Large intestine (tissue), 12 donors: ENCODE measurements at places on chromosomes 11 and 22. TPM values are rescaled to one million over a fixed set of nuclear protein-coding genes. Genes with fewer than 3 reads are reported as not detected.
A peak's percentile ranks its signal among the peaks of the same experiment; 100 is the strongest.

- H3K27ac ChIP-seq: peak within 1 kb of the TSS; percentile 96
- peak within 1 kb of the TSS; percentile 74 for H3K4me3 ChIP-seq
- peaks cover 66% of the 10 kb centered on the region for H3K4me1 ChIP-seq
- peaks cover 8% of the 10 kb centered on the region for H3K36me3 ChIP-seq
These were observed at the start of gene APOA1 for GRCh38 chr11:116837231-116838091. APOA1 (minus strand) TSS chr11:116837622; CDS start chr11:116837387, 235 bp downstream.

- no peak overlapping the region for H3K27ac ChIP-seq
- H3K4me1 ChIP-seq: no peaks in the 10 kb centered on the region
- H3K27me3 ChIP-seq: no peaks in the 10 kb centered on the region
- no peak overlapping the region for H3K4me3 ChIP-seq
These were observed 55.7 kb upstream of the DEUP1 start for GRCh38 chr11:93274851-93275250.

DNA sequence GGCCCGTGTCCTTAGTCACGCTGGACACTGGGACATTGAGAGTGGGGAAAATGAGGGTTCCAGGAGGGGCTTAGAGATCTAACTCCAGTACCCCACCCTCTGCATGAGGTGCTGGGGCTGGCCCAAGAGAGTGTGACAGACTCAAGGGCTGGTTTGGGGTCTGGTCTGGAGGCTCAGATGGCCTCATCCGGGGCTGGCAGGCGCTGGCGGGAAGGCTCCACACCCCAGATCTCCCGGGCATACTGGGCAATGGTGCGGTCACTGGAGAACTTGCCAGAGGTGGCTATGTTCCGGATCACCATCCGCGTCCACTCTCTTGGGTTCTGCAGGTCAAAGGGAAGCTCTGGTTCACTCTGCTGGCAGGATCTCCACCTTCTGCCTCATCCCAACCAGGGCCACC, 2.5 kb upstream of the RASGRP2 start:
- H3K4me1 ChIP-seq: peaks cover 35% of the 10 kb centered on the region
- peaks cover 56% of the 10 kb centered on the region for H3K27me3 ChIP-seq

- H3K4me3 ChIP-seq: no peak overlapping the region
- no peaks in the 10 kb centered on the region for H3K4me1 ChIP-seq
- H3K36me3 ChIP-seq: no peaks in the 10 kb centered on the region
- H3K27ac ChIP-seq: no peak overlapping the region
These were observed 58.6 kb upstream of the HMGXB4 start for GRCh38 chr22:35198738-35199137.

OR51G2 gene
- polyA plus RNA-seq: not detected

ART5 gene
- 0.25 TPM for polyA plus RNA-seq

DNA sequence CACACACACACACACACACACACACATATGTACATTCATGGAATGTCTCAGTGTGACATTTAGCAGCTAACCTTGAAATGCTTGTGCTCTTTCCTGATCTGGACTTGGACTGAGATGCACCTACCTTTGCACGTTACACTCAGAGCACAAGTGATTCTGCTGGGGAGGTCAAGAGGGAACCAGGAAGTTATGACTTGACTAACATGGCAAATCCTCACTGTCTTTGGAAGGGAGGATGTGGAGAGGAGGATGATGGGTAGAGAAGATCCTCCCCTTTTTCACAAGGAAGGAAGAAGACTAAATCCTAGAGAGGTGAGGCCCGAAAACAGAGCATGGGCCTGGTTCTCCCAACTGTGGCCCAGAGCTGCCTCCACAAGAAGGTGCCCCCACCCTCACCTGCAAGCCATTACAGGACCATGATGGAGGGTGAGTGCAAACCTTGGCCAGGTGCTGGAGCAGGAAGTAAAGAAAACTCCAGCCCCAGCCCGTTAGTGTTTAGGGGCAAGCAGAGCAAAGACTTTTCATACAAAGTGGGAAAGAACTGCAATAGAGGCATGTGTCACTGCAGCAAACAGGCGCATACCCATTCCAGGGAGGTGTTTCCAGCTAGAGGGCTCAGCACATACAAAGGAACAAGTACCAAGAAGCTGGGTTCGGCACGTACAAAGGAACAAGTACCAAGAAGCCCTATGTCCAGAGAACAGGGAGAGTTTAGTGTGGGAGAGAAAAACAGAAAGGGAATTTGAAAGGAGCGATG, 26.4 kb downstream of the SCN4B start:
- H3K27ac ChIP-seq: no peak overlapping the region
- no peaks in the 10 kb centered on the region for H3K27me3 ChIP-seq
- peaks cover 4% of the 10 kb centered on the region for H3K36me3 ChIP-seq

DNA sequence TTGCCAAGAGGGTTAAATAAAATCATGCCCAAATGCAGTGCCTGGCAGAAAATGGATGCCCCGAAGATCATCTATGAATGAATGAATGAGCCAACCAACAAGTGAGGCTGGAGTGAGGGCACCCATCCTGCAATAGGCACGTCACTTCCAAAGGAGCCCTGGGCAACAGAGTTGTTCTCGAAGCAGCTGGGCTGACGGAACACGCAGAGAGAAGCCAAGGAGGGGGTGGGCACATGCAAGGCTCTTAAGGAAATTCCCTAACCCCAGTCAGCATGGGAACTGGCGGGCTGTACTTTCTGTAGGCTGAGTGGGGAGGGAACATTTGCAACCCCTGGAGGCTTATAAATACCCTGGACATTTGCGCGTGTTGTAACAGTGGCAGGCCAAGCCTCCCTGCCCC, 11.6 kb upstream of the CHADL start:
- H3K36me3 ChIP-seq: peaks cover 89% of the 10 kb centered on the region
- DNase-seq: no peak
- no peaks in the 10 kb centered on the region for H3K4me1 ChIP-seq
- H3K27ac ChIP-seq: no peak overlapping the region
- H3K4me3 ChIP-seq: no peak overlapping the region
- no peaks in the 10 kb centered on the region for H3K27me3 ChIP-seq

OR5A2 gene
- not detected for polyA plus RNA-seq

GRCh38 chr11:85787809-85788760, 22.9 kb downstream of the SYTL2 start:
- H3K27me3 ChIP-seq: no peaks in the 10 kb centered on the region
- H3K27ac ChIP-seq: peak overlapping the region; percentile 85
- H3K36me3 ChIP-seq: no peaks in the 10 kb centered on the region
- DNase-seq: peak; percentile 91

DNA sequence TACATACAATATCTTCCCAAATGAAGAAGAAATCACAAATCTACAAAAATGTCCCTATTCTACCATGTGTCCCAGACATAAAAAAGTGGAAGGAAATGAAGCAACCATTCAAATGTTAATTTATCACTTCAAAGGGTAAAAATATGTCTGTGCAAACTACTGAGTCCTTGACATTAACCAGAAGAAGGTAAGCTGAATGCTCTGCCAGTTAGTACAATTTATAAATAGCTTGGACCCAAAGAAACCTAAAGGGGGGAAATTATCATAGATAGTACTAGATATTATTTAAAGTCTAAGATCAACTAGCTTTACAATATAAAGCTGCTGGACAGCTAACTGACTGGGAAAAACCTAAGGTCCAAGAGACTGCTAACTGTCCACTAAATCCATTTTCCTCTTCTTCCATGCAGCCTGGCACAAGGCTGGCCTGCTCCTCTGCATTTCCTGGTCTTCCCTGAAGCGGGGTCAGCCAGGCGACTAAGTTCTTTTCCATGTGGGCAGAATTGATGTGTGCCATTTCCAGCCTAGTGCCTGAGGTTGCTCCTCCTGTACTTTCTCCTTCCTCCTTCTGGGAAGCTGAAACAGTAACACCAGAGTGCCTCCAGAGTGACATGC, 190.9 kb downstream of the CADM1 start:
- H3K27ac ChIP-seq: no peak overlapping the region
- no peak overlapping the region for H3K4me3 ChIP-seq
- H3K27me3 ChIP-seq: no peaks in the 10 kb centered on the region
- H3K4me1 ChIP-seq: peaks cover 4% of the 10 kb centered on the region

GRCh38 chr11:19577976-19578619, 134.5 kb upstream of the NAV2 start:
- peak overlapping the region; percentile 79 for H3K27ac ChIP-seq
- no peaks in the 10 kb centered on the region for H3K27me3 ChIP-seq
- H3K4me3 ChIP-seq: no peak overlapping the region
- no peaks in the 10 kb centered on the region for H3K36me3 ChIP-seq
- peaks cover 4% of the 10 kb centered on the region for H3K4me1 ChIP-seq

DNA sequence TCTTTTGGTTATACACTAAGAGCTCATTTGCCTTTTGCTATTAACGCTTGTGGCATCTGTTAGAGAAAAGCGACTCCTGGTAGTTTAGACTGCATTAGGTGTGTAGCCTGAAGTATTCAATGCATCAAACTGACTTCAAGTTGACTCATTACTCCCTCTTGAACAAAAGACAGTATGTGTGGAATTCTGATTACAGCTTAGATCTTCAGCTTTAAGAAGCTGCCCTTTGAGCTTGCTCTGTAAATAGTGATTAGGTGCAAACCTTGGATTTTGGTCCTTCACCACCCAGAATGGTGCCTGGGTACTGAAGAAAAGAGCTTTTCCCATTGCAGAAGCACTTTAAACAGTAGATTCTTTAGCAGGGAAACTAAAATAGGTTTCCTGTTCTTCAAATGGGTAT, 62.1 kb downstream of the FAT3 start:
- no peaks in the 10 kb centered on the region for H3K27me3 ChIP-seq
- H3K4me1 ChIP-seq: peaks cover 5% of the 10 kb centered on the region
- no peaks in the 10 kb centered on the region for H3K36me3 ChIP-seq
- no peak overlapping the region for H3K27ac ChIP-seq

DNA sequence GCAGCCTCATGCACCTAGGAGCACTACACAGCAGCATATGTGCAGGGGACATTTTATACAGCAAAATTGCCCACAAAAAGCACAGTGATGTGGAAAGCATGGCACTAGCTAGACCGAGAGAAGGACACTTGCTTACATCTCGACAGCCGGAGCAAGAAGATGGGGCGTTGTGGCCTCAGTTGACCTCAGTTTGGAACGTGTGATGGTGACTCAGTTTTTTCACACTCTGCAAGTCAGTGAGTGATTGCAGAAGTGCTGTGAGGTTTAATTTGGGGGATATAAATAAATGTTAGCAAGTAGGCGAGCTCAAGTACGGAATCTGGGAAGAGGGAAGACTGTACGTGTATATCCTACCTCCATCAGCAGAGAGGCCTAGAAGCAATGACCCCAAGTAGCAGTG, 23.3 kb downstream of the LRP5 start:
- peaks cover 42% of the 10 kb centered on the region for H3K4me1 ChIP-seq
- H3K27ac ChIP-seq: no peak overlapping the region
- DNase-seq: no peak
- peaks cover 6% of the 10 kb centered on the region for H3K36me3 ChIP-seq
- H3K27me3 ChIP-seq: no peaks in the 10 kb centered on the region
- H3K4me3 ChIP-seq: no peak overlapping the region

- H3K4me3 ChIP-seq: no peak overlapping the region
- H3K36me3 ChIP-seq: peaks cover 7% of the 10 kb centered on the region
- no peak overlapping the region for H3K27ac ChIP-seq
- no peaks in the 10 kb centered on the region for H3K27me3 ChIP-seq
- H3K4me1 ChIP-seq: peaks cover 39% of the 10 kb centered on the region
These were observed 16.1 kb upstream of the ARHGEF17 start for GRCh38 chr11:73291781-73292524.

DNA sequence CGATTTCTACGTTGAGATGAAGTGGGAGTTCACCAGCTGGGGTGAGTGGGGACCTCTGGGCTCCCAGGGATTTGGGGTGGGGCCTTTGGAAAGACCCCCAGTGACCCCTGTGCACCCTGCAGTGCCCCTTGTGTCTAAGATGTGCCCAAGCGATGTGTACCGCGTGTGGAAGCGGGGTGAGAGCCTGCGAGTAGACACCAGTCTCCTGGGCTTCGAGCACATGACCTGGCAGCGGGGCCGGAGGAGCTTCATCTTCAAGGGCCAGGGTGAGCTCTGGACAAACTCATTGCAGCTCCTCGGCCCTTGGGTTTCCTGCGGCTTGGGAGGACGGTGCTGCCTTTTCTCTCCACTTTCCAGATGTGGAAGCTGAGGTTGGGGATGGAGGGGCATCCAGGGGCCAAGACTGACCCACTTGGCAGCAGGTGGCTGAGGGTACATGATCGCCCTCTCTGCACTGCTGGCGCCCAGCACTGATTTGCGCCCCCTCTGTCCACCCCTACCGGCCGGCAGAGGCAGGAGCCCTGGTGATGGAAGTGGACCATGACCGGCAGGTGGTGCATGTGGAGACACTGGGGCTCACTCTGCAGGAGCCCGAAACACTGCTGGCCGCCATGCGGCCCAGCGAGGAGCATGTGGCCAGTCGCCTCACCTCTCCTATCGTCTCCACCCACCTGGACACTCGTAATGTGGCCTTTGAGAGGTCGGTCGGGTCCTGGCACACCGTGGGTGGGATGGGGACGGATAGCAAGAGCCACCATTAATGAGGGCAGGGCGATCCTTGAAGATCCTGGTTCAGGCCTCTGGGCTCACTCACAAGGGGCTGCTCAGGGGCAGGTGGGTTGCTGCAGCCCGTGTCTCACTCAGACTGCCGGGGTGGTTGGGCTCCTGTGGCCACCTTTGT, 2.6 kb downstream of the ANKRD13D start:
- DNase-seq: no peak
- no peak overlapping the region for H3K4me3 ChIP-seq
- H3K27ac ChIP-seq: no peak overlapping the region
- peaks cover 33% of the 10 kb centered on the region for H3K36me3 ChIP-seq

DNA sequence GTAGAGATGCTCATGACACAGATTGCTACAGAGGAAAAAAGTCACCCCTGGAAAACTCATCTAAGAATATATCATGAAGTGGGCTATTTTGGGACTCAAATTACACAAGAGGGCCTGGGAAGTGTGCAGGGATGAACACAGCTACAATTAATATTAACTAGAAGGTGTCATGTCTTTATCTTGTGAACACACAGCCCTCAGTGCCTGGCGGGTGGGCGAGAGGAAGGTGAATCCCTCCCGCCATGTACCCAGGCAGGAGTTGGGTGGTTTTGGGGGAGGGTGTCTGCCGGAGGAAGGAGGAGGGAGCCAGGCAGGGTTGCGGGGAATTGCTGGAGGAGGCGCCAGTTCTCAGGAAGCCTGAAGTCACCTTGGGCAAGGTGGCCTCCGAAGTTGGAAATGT, 5.1 kb upstream of the FAM83F start:
- peaks cover 47% of the 10 kb centered on the region for H3K4me1 ChIP-seq
- peaks cover 8% of the 10 kb centered on the region for H3K27me3 ChIP-seq
- no peak for DNase-seq
- no peak overlapping the region for H3K4me3 ChIP-seq
- H3K27ac ChIP-seq: no peak overlapping the region

GRCh38 chr11:102318469-102318868, 1.2 kb downstream of the BIRC3 start:
- no peak for DNase-seq
- no peak overlapping the region for H3K27ac ChIP-seq
- no peaks in the 10 kb centered on the region for H3K36me3 ChIP-seq
- H3K27me3 ChIP-seq: no peaks in the 10 kb centered on the region
- H3K4me1 ChIP-seq: peaks cover 3% of the 10 kb centered on the region
